ENCODE measurements at places on chromosomes 7 and 10.

DNA sequence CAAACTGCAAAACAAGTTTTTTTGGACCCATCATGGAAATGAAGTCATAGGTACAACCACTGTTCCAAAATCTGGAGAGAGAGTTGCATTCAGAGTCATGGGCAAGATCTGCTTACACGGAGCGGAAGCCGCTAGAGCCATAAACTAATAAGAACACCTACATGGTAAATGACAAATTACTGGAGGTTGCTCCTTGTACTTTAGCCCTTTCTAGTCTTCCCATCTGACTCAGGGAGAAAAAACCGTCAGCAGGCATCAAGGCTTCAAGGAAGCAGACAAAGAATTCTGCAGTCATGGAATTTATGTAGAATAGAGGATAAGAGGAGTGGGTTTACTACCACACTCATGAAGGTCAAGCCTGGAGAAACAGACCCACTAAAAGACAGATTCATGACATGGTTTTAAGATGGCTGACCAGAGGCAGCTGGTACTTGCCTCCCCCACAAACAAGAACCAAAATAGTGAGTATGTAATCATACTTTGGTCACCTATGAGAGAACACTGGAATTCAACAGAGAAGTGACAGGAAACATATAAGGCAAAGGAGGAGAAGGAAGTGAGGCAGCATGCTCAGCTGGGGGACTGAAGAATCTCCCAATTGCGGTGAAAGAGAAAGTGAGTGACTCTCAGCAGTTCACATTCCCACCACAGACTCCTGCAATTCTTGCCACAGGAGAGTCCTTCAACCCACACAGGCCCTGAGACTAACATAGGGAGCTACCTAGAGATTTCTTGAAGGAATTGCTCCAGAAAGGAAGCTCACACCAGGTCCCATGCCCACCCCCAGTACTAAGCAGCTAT lies 42.4 kb upstream of the ASAH2 start:
- ATAC-seq = no peak

DNA sequence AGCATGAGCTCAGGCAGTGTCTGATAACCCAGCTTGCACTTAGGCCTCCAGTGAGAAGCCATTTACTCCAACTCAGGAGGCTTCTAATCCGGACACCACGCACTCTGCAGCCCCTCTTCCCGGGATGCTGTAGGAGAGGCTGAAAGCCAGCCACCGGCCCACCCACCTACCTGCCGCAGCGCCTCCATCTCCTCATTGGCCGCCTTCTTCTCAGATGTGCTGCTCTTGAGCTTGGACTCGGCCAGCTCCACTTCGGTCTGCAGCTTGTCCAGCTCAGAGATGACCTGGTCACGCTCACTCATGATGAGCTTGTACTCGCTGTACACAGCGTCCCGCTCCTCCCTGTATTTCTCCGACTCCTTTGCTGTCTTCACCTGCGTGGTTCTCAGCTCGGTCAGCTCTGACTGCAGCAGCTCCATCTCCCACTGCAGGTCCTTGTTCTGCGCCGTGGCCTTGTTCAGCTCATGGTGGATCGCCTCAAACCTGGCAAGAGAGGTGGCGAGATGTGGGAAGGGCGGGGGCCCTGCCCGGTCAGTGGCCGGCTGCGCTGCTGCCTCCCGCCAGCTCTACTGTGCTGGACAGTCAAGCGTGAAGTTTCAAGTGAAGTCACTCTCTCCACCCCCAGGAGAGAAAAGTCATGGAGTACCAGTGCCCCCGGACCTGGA lies 84.7 kb downstream of the DLG5 start:
- no peak for ATAC-seq

DNA sequence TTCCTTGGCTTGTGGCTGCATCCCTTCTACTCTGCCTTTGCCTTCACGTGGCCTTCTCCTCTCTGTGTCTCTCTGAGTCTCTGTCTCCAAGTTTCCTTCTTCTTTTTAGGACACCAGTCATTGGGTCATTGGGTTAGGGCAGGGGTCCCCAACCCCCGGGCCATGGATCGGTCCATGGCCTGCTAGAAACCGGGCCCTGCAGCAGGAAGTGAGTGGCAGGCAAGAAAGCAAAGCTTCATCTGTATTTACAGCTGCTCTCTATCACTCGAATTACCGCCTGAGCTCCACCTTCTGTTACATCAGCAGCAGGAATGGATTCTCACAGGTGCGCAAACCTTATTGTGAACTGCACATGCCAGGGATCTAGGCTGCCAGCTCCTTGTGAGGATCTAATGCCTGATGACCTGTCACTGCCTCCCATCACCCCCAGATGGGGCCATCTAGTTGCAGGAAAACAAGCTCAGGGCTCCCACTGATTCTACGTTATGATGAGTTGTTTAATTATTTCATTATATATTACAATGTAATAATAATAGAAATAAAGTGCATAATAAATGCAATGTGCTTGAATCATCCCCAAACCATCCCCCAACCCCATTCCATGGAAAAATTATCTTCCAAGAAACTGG lies 47.9 kb upstream of the DOCK1 start:
- ATAC-seq = no peak

- ATAC-seq = peak; percentile 90
Measured at GRCh38 chr10:106577266-106577665, 587.2 kb downstream of the SORCS1 start.
